ENCODE measurements at places on chromosomes 3 and 15.

DNA sequence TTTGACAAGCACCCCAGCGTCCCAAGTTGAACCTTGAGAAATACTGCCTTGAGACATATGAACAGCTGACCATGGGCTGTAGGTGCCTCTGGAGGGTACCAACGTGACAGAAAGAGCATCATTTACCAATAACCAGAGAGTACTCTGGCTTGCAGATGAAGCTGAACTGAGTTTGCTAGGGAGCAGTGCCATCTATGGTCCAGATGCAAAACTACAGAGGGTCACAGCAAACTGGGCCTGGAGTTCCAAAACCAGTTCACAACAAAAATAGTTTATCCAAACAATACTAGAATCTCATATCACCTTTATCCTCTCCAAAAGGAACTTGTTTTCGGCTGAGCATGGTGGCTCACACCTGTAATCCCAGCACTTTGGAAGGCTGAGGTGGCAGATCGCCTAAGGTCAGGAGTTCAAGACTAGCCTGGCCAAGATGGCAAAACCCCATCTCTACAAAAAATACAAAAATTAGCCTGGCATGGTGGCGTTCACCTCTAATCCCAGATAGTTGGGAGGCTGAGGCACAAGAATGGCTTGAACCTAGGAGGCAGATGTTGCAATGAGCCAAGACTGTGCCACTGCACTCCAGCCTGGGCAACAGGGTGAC lies 69.3 kb downstream of the CHAC1 start:
- DNase-seq = no peak

- no peak for DNase-seq
Observed at GRCh38 chr15:66505818-66506217, 692 bp downstream of the ZWILCH start.

DNA sequence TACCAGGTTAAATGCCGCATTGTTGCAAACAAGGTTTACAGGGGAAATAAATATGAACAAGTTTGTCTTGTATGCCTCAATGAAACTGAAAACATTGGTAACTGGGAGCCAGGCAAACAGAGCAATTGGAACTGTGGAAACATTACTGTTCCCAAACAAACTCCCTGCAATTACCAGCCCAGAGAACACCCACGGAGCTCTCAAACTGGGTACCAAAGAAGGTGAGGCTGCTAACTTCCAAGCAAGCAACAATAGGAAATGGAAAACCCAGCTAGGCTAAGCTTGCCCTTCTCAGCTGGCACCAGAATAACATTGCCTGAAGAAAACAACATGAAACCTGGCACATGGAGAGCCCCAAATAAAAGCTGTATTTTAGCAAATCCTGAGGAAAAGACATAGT lies 218.9 kb upstream of the THRB start:
- DNase-seq = no peak

DNA sequence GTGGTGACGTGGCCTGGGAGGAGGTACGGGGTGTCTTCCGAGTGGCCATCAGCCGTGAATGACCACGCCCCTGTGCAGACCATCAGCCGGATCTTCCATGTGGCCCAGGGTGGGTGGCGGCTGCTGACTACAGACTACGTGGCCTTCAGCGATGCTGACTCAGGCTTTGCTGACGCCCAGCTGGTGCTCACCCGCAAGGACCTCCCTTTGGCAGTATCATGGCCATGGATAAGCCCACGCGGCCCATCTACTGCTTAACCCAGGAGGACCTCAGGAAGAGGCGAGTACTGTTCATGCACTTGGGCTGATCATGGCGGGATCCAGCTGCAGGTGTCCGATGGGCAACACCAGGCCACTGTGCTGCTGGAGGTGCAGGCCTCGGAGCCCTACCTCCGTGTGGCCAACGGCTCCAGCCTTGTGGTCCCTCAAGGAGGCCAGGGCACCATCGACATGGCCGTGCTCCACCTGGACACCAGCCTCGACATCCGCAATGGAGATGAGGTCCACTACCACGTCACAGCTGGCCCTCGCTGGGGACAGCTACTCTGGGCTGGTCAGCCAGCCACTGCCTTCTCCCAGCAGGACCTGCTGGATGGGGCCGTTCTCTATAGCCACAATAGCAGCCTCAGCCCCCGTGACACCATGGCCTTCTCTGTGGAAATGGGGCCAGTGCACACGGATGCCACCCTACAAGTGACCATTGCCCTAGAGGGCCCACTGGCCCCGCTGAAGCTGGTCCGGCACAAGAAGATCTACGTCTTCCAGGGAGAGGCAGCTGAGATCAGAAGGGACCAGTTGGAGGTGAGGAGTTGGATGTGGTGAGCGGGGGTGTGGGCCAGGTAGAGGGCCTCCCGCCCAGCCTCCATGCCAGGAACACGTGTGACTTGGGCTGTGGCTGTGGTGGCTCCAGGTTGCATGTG lies 178.4 kb downstream of the TBC1D2B start:
- DNase-seq = no peak

DNA sequence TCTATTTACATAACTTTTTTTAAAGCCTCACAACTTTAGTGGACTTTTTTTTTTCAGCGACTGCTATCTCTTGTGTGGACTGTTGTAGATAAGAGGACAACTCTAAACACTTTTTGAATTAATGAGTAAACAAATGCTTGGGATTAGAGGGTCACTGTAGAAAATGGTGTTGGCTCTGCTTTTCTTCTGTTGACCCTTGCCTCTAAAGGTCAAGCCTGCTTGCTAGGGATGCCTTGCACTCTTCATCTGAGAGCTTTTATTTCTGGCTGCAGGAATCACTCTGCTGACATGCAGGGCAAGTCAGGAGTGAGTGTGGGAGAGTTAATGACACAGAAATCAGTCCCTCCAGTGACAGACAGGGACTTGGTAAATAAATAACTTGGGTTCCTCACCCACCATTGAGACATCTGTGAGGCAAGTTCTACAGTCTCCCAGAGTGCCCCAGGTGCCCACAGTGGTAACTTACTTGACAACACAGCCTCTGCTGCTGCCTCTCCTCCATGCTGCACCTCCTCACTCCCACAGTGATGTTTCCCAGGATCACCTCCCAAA lies 390.1 kb downstream of the IL20RB start:
- DNase-seq = no peak

DNA sequence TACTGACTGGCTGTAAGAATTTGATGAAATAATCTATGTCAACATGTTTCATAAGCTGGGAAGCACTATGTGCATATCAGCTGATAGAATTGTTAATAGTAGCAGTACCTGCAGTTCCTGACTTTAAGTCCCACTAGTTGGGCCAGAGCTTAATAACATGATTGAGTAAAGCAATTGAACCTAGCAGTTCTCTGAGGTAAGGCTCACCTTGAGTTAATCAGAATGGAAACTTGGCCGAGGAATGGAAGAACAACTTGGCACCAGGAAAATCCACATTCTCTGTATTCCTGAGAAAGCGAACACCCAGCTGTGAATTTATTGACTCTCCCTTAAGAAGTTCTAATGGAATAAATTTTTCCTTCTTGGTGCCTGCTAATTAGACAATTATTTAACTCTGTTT lies 262.6 kb downstream of the IGSF11 start:
- no peak for DNase-seq

DNA sequence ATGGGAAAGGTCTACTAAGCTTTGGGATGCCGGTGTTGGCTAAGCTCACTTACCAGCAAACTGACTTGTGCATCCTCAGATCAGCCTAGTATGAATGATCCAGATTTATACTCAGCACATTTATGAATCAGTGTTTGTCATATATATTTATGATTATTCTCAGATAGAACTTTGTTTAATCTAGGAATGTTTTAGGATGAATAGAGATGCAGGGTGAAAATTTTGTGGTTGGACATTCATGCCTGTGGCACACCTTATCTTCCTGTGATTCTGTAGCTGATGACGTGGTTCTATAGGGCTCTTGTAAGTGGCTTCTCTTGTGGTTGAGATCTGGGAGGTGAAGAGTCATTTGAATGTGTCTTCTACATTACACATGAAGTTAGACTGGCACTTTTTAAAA lies 11.4 kb downstream of the CDIN1 start:
- no peak for DNase-seq

DNA sequence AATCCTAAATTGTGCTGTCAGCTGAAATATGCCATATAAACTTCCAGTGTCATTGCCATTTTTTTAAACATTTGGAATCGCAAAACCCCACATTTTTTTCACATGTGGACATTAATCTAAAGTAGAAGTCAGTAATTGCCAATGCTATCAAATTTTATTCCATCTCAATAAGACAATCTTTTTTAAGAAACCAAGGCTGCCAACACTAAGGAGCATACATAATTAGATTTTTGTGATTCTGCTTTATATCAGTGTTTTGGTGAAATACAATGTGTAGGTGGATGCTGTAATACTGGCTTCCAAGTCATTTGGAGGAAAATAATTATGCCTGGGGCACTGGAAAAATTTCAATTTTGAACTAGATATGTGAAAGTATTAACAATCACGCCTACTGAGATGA lies 256.7 kb downstream of the ZPLD1 start:
- no peak for DNase-seq

GRCh38 chr3:127739347-127740135 lies 66.8 kb downstream of the ABTB1 start:
- no peak for DNase-seq

DNA sequence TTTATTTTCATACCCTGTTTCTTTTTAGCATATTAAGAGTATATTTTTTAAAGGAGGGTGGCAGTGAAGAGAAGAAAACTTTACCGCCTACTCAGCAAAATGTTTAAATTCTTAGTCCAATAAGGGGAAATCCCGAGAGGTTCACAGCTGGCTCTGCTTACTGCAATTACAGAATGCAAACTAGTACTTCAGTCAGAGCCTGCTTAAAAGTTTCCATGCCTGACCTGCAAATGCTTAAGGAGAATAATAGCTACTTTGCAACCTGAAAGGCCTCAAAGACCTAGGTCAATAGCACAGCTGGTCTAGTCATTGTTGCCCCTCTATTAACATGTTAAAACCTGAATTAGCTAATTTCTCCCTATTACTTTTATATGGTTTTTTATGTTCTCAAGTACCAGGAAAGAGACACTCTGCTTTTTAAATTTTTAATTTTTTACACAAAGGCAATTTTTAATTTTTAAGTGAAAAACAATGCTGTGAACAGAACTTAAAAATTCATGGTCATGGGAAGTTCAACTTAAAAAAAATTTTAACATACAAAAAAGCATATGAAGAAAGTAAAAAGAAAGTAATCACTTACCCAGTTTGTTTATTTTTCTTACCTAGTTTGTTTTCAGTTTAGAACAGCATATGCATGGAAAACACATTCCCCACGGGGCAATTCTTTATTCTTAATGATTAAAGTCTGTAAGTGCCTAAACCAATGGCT lies 79.2 kb downstream of the P3H2 start:
- DNase-seq = no peak

GRCh38 chr3:123753286-123753685 lies 130.8 kb downstream of the MYLK start:
- DNase-seq = no peak

- no peak for DNase-seq
Observed at GRCh38 chr3:101950510-101950909, 101.2 kb downstream of the NFKBIZ start.

GRCh38 chr15:99142562-99142961 lies 37.7 kb downstream of the SYNM start:
- DNase-seq = no peak

DNA sequence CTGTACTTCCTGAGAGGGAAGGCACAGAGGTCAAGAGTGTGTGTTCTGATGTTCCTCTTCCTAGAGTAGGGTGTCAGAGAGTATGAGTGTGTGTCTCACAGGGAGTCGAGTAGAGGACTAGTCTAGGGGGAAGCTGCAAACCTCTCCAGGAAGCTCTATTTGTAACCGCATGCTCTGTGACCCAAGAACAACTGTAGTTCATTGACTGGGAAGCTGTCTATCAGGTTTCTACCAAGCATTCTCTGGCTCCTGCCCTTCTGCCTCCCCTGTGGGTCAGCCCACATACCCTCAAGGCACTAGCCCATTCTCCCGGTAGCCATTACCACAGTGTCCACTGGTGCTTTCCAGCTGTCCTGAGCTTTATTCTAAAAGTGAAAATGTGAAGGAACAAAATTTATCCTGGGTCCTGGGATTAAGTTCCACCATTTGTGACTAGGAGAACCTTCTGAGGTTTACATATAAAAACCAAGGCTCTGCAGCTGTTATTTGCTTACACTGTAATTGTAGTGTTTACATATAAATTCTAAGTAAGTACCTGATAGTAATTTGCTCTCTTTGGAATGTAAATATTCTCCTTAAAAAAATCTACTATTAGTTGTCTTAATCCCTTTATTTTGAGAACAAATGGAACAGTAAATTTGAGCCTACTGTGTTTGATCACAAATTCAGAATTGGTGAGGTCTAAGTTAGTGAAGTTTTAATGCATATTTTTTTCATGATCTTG lies 40.7 kb downstream of the MYRIP start:
- DNase-seq = no peak

- DNase-seq = no peak
Observed at GRCh38 chr3:30598668-30599545, 7.5 kb upstream of the TGFBR2 start.

- DNase-seq = no peak
Observed at GRCh38 chr15:40087991-40088928, 20.4 kb downstream of the BMF start.

GRCh38 chr3:161415506-161416231 lies 44.4 kb upstream of the SPTSSB start:
- no peak for DNase-seq

DNA sequence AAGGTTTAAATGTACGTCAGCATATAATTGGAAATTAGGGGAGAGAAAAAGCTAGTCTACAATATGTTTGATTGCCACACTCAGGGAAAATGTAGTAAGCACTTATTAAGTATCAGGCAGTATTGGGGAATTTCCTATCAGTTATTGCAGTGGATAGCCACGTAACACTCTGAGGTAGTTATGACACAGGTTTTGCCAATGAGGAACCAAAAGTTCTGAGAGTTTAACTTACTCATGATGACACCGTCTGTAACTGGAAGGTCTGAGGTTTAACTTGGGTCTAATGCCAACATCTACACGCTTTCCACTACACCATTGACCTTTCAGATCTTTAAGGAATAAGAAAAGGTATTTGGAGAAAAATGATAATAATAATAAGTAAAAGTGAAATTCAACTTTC lies 89.5 kb downstream of the ZMAT3 start:
- no peak for DNase-seq

GRCh38 chr3:55333923-55334322 lies 153.2 kb downstream of the WNT5A start:
- DNase-seq = no peak

Measured in stimulated activated CD8-positive, alpha-beta memory T cell treated with anti-CD3 and anti-CD28 coated beads, Interleukin-4, amount 100 ng/mL, for 1 hour (primary cell).